ENCODE measurements at places on chromosomes 7 and 10. TPM values are rescaled to one million over a fixed set of nuclear protein-coding genes. Genes with fewer than 3 reads are reported as not detected.
A peak's percentile ranks its signal among the peaks of the same experiment; 100 is the strongest.

The ANKRD22 gene
- 0.18 TPM for total RNA-seq

The CALHM1 gene
- total RNA-seq: 0.58 TPM

GRCh38 chr7:133051066-133051465 lies 30.8 kb downstream of the CHCHD3 start:
- peaks cover 1% of the 10 kb centered on the region for H3K4me1 ChIP-seq
- no peak for DNase-seq
- no peak overlapping the region for H3K27ac ChIP-seq
- H3K27me3 ChIP-seq: no peaks in the 10 kb centered on the region

DNA sequence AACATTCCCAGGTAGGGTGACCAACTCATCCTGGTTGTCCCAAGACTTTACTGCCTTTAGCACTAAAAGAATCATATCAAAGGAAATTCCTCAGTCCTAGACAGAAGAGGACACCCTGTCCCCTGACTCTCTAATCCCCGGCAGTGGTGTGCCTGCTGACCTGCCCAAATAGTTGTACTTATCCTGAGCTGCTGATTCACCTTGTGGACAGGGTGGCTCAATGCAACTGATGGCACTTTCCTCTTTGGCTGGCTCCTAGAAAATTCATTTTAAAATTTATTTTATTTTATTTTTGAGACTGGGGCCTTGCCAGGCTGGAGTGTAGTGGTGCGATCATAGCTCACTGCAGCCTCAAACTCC lies 111.7 kb downstream of the JCAD start:
- H3K27me3 ChIP-seq: peaks cover 6% of the 10 kb centered on the region
- peaks cover 11% of the 10 kb centered on the region for H3K4me1 ChIP-seq
- DNase-seq: no peak
- H3K36me3 ChIP-seq: no peaks in the 10 kb centered on the region
- H3K27ac ChIP-seq: no peak overlapping the region
- H3K4me3 ChIP-seq: no peak overlapping the region

- no peaks in the 10 kb centered on the region for H3K36me3 ChIP-seq
- H3K27me3 ChIP-seq: no peaks in the 10 kb centered on the region
- no peak for DNase-seq
- H3K4me1 ChIP-seq: no peaks in the 10 kb centered on the region
- no peak overlapping the region for H3K27ac ChIP-seq
- no peak overlapping the region for H3K4me3 ChIP-seq
Observed at GRCh38 chr10:37476285-37476684, 350.9 kb downstream of the ANKRD30A start.

DNA sequence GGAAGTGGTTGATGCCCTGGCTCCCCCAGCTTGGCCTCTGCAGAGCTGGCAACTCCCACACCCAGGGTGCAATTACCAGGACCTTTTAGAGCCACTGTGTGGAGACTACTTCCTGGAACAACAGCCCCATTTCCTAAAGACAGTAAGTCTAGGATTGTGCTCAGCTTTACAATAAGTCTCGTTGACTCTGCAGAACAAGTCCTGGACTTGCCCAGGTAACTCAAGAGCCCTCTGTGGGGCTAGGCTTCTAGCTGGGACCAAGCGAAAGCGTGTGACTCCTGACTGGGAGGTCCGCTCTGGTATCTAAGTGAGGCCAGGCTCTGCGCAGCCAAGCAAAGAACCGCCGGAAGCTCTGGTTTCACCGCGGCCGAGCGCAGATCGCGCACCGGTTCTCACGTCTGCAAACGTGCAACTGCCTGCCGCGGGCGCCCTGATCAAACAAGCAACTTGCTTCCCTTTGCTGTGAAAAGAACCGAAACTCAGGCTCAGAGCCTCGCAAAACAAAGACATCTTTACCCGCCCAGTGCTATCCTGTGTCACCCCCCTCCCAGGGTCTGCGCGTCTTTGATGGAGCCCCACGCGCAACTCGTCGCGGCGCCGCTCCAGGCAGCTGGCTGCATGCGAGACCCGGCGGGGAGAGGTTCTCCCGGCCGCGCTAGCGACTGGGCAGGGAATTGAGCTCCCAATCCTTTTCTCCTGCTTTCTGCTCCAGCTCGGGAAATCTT lies 4.4 kb upstream of the PDLIM1 start:
- peak overlapping the region; percentile 80 for H3K27ac ChIP-seq
- H3K36me3 ChIP-seq: no peaks in the 10 kb centered on the region
- H3K27me3 ChIP-seq: peaks cover 20% of the 10 kb centered on the region
- peaks cover 28% of the 10 kb centered on the region for H3K4me1 ChIP-seq

DNA sequence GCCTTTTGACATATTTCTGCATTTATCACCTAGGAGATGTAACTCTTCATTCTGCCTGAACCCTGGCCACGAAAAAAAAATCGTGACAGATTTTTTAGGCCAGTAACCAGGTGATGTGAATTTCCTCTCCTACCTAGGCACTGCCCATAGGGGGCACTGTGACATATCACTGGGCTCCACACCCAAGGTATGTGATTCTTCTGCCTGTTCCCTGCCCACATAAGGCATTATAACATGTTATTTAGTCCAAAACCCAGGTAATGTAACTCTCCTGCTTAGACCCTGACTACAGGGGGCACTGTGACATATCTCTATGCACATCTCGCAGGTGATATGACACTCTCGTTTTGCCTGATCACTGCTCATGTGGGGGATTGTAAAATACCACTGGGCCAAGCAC lies 29.5 kb upstream of the ZNF107 start:
- H3K27ac ChIP-seq: no peak overlapping the region
- H3K4me3 ChIP-seq: no peak overlapping the region
- no peaks in the 10 kb centered on the region for H3K4me1 ChIP-seq
- H3K27me3 ChIP-seq: no peaks in the 10 kb centered on the region
- no peaks in the 10 kb centered on the region for H3K36me3 ChIP-seq

- no peaks in the 10 kb centered on the region for H3K27me3 ChIP-seq
- H3K36me3 ChIP-seq: no peaks in the 10 kb centered on the region
- H3K27ac ChIP-seq: no peak overlapping the region
- no peaks in the 10 kb centered on the region for H3K4me1 ChIP-seq
Observed at GRCh38 chr7:47474211-47474936, 107.5 kb downstream of the TNS3 start.

- no peak overlapping the region for H3K4me3 ChIP-seq
- H3K27me3 ChIP-seq: peaks cover 17% of the 10 kb centered on the region
- H3K36me3 ChIP-seq: no peaks in the 10 kb centered on the region
- H3K27ac ChIP-seq: no peak overlapping the region
- H3K4me1 ChIP-seq: peaks cover 1% of the 10 kb centered on the region
- DNase-seq: no peak
Observed at GRCh38 chr7:128893251-128894100, 17.0 kb downstream of the KCP start.

DNA sequence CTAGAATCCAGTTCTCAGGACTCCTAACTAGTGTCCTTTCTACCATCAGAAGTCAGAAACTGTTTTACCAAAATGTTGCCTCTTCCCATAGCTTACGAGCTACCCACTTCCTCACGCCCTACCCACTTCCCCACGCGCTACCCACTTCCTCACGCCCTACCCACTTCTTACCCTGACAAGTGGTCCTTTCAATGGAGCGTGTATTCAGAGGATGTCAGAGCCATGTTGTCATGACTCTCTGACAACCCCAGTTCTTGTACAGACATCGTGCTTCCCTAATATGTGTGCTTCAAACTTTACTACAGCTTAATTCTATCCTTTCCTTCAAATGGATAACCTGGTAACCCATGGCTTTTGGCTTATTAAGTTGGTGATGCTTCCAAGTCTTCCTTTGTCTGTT lies 84.8 kb upstream of the PHF14 start:
- peaks cover 2% of the 10 kb centered on the region for H3K27me3 ChIP-seq
- H3K4me1 ChIP-seq: peaks cover 12% of the 10 kb centered on the region
- no peak overlapping the region for H3K27ac ChIP-seq
- DNase-seq: peak; percentile 43
- H3K36me3 ChIP-seq: no peaks in the 10 kb centered on the region

DNA sequence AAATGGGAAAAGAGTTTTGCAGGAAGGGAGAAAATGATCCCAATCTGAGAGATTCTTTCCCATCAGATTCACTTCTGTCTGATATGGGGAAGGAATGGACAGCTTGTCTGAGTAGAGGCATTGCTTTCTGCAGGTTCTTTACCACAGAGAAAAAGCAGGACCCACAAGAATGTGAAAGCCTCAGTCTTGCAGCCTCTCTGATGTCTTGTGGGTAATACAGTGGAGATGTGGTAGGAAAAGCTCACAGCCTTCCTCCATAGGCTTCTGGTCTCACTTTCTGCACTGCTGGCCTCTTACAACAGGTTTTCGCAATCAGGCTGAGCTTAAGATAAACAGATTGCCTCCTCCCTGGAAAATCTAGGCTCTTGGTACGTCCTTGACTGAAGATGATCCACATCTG lies 551 bp downstream of the IFIT1 start:
- peak overlapping the region; percentile 90 for H3K27ac ChIP-seq
- H3K4me3 ChIP-seq: peak overlapping the region; percentile 87
- no peaks in the 10 kb centered on the region for H3K27me3 ChIP-seq
- H3K36me3 ChIP-seq: peaks cover 39% of the 10 kb centered on the region

DNA sequence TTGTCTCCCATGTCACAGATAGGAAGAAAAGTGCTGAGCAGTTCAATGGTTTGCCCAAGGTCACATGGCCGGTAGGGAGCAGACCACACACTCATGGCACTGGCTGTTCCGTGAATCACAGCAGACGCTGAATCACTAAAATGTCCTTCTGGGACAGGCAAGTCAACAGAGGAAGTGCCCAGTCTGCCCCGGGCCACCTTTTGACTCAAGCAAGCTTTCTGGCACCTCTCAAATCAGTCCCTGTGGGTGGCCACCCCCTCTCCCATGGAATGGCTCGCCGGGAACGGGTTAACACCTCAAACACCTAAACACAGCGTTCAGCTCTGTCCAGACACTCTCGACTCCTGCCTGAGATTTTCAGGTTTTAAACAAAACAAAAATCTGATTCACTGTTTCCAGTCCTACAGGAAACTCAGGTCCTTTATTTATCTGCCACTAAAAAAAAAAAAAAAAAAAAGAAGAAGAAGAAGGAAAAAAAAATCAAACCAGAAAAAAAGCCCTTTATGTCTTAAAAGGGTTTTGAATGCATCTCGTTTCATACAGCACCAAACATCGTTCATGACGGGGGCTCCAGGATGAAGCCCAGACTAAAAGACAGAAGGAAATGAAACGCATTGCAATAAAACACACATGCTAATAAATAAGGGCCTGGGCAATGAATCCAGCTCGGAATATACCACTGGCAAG lies 15.5 kb downstream of the CARD11 start:
- peak; percentile 43 for DNase-seq
- H3K4me3 ChIP-seq: no peak overlapping the region
- peak overlapping the region; percentile 69 for H3K27ac ChIP-seq
- peaks cover 82% of the 10 kb centered on the region for H3K36me3 ChIP-seq
- no peaks in the 10 kb centered on the region for H3K27me3 ChIP-seq

GRCh38 chr10:51786684-51787035 lies 87.3 kb upstream of the CSTF2T start:
- no peak for DNase-seq
- H3K4me3 ChIP-seq: no peak overlapping the region
- H3K36me3 ChIP-seq: no peaks in the 10 kb centered on the region
- no peaks in the 10 kb centered on the region for H3K4me1 ChIP-seq
- H3K27me3 ChIP-seq: no peaks in the 10 kb centered on the region

DNA sequence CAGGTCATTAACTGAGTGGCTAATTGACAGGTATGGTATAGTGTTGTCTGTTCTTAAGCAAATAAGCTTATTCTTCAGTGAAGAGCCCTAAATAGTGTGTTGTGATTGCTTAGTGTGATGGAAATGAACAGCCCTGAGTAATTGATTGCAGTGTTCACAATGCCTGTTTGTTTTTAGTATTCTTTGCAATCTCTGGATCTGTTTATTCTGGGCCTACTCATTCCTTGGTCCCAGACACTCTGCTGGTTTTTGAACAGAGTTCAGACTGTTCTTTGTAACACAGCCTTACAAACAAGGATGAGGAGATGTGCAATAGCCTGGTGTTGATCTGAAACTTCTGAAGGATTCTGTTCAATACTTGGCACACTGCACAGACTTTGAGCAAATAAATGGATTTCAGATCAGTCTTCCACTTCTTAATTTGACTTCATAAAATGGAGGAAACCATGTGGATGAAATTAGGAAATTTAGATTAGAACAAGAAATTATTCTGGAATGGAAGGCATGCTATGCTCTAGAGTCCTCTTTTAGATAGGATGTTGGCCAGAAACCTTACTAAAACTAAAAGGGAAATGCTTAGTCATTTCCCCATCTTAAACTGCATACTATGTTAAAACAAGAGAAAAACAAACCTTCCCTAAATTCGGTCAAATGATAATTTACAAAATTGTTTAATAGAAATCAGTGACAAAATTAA lies 444.2 kb upstream of the SEMA3D start:
- H3K36me3 ChIP-seq: no peaks in the 10 kb centered on the region
- H3K4me3 ChIP-seq: no peak overlapping the region
- H3K27ac ChIP-seq: no peak overlapping the region
- no peaks in the 10 kb centered on the region for H3K27me3 ChIP-seq

- no peaks in the 10 kb centered on the region for H3K27me3 ChIP-seq
- no peak overlapping the region for H3K27ac ChIP-seq
- no peak overlapping the region for H3K4me3 ChIP-seq
Observed at GRCh38 chr7:127882313-127882920, 148.8 kb downstream of the LRRC4 start.

GRCh38 chr10:82645221-82645620 lies 770.2 kb downstream of the NRG3 start:
- H3K4me3 ChIP-seq: no peak overlapping the region
- no peak overlapping the region for H3K27ac ChIP-seq
- H3K27me3 ChIP-seq: no peaks in the 10 kb centered on the region
- no peaks in the 10 kb centered on the region for H3K4me1 ChIP-seq

DNA sequence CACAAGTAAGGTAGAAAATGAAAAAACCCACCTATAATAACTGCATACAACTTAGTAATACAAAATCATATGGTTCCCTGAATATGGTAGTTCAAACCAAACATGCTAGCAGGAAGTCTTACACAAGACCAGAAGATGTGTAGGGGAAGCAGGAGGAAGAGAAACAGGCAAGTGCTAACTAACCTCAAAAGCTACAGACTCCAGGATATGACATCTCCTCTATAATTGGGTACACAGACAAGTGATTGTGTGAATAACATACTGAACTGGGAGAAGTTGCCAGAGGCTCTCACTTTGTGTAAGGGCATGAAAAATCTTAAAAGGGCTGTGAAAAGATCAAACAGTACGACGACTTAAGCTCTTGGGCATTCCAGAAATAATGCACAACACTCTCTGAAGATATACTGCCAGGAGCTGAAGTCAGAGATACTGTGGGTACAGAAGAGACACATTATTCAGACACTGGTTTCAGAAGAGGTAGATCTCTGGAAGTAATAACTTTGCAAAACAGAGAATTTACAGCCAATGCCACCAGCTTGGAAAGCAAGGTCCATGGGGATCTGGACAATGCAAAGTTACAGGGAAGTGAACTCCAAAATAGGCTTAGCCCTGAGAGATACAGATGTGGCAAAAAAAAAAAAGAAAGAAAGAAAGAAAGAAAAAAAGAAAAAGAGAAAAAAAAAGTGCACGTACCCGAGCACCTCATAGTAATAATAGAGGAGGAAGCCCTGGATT lies 767.2 kb downstream of the TNS3 start:
- H3K36me3 ChIP-seq: no peaks in the 10 kb centered on the region
- H3K27ac ChIP-seq: no peak overlapping the region
- H3K4me3 ChIP-seq: no peak overlapping the region
- H3K4me1 ChIP-seq: no peaks in the 10 kb centered on the region

All from activated CD4-positive, alpha-beta memory T cell treated with anti-CD3 and anti-CD28 coated beads, Interleukin-2, amount 10 ng/mL, durations not matched to agents 7 days and 5 days (primary cell).